ENCODE measurements at places on chromosomes 16 and 17.

GRCh38 chr16:88892065-88892464 lies 25.6 kb upstream of the PABPN1L start:
- no peak for DNase-seq

- no peak for DNase-seq
Observed at GRCh38 chr16:49477250-49477895, 103.8 kb downstream of the C16orf78 start.

DNA sequence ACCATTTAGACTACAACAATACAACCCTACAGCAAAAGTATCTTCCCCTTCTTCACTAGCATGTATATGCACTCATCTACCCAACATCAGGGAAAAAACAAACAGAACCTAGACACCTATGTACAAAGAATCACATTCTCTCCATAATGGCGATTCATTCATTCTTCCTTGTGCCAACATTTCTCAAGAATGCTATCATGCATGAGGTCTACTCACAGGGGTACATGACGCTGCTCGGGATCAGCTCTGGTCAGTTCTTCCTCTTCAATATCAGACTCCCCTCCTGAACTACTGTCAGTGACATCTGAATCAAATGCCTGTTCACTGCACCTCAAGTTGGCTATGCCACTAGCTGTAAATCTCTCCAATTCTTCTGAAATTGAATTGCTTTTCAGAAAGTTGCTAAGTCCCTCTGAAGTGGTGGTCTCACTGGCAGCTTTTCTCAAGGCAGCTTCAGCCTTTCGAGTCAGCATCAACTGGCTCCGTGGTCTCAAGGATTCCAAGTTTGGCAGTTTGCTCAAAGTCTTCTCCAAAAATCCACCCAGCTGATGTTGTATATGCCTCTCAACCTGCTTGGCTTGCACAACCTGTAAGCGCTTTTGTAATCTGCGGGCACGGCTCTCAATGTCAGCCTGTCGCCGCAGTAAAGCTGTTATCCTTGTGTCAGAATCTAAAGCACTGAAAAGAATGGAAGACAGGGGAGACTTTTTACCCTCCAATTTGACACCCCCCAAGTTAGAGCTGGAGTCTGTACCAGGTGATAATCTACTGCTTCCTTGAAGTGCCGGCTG lies 22.4 kb downstream of the KANSL1 start:
- no peak for DNase-seq

- peak; percentile 8 for DNase-seq
Observed at GRCh38 chr16:57299009-57299718, 14.7 kb upstream of the PLLP start.

- no peak for DNase-seq
Observed at GRCh38 chr16:4115209-4115948, 863 bp downstream of the ADCY9 start.

GRCh38 chr17:3882276-3882675 lies 10.6 kb downstream of the CAMKK1 start:
- DNase-seq = no peak

- no peak for DNase-seq
Observed at GRCh38 chr17:33981711-33982601, 273.1 kb upstream of the CCL2 start.

DNA sequence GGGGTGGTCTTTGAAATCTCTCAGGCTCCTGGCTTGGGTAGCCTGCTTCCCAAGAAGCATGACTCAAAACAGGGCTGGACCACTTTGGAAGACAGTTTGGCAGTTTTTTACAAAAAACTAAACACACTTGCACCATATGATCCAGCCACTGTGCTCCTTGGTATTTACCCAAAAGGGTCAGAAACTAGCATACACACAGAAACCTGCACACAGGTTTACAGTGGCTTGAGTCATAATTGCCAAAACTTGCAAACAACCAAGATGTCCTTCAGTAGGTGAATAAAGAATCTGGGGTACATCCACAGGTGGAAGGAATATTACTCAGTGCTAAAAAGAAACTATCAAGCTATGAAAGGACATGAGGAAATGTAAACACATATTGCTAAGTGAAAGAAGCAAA lies 323.2 kb upstream of the CDH5 start:
- DNase-seq = no peak

DNA sequence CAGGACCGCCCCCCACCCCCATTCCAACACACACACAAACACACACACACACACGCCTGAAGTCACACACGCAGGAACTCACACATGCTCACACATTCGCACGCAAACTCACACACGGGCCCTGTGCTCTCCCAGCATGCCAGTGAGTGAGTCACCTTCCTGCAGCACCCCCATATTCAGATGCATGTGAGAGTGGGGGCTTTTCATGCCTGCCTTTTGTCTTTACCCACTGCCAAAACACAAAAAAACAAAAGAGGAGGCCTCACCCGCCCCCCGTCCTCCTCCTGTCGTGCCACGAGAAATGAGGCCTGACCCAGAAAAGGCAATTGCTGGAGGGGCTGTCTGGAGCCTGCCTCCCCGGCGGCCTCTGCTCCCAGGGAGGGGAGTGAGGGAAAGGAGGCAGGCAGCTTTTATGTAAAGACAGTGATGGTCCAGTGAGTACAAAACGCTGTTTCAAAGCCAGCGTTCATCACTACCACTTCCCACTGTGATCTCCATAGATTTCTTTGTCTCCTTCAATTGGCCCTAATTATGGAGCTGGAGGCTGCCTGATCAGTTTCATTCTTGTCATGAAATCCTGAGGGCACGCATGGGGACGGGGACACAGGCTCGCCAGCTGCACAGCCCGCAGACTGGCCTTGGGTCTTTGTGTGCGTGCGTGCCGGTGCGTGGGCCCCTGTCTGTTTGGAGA lies 29.5 kb upstream of the GSE1 start:
- DNase-seq = no peak

DNA sequence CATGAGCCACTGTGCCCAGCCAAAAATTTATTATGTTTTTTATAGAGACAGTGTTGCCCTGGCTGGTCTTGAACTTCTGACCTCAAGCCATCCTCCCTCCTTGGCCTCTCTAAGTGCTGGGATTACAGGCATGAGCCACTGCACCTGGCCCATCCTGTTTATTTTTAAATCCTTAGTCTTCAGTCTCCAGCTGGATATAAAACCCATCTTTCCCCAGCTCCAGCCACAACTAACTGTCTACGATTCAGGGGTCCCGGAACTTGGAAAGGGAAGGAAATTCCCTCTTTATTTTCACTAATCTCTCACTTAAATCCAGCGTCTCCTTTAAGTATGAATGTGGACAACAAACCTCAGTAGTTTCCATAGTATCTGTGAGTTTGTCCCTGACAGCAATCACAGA lies 62.2 kb downstream of the IQCK start:
- DNase-seq = no peak

DNA sequence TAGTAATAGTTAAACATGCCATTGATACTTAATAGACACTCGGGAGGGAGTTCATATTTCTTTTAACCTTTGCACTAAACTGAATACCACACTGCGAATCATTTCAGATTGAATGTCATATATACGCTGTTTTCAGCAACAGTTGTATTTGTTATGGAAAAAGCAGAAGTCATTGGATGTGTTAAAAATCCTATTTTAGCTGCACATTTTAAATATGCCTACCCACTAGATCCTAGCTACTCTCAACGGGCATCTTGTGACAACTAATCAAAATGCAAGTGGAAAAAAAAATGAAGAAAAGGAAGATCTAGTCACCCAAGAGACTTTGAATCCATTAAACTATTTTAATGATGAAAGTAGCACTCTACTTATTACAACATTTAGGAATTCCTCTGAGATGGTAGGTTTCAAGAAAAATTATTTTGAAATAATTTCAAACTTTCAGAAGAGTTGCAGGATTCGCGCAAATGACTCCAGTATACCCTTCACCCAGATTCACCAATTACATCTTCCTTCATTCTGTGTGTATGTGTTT lies 51.4 kb upstream of the MNT start:
- DNase-seq = no peak

GRCh38 chr16:19288872-19289799 lies 3.6 kb downstream of the CLEC19A start:
- DNase-seq = no peak

- no peak for DNase-seq
Observed at GRCh38 chr17:43719578-43719977, 39.0 kb downstream of the SOST start.

DNA sequence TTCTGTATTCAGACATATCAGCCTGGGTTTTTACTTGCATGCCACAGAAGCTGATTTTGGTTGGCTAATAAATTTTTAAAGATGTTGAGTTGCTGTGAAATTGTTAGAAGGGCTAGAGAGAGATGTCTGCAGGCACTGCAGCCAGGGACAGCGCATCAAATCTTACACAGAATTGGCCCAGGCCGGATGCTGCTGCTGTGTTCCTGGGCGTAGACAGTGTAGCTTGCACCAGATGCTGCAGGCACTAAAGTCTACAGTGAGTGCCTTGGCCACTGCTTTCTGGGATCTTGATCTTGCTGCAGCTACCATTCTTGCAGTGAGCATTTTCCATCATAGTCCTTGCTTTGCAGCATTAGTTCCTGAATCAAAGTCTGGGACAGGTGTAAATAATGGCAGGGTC lies 169.9 kb downstream of the SPECC1 start:
- no peak for DNase-seq

- no peak for DNase-seq
Observed at GRCh38 chr17:78497115-78497540, 80.1 kb downstream of the DNAH17 start.

DNA sequence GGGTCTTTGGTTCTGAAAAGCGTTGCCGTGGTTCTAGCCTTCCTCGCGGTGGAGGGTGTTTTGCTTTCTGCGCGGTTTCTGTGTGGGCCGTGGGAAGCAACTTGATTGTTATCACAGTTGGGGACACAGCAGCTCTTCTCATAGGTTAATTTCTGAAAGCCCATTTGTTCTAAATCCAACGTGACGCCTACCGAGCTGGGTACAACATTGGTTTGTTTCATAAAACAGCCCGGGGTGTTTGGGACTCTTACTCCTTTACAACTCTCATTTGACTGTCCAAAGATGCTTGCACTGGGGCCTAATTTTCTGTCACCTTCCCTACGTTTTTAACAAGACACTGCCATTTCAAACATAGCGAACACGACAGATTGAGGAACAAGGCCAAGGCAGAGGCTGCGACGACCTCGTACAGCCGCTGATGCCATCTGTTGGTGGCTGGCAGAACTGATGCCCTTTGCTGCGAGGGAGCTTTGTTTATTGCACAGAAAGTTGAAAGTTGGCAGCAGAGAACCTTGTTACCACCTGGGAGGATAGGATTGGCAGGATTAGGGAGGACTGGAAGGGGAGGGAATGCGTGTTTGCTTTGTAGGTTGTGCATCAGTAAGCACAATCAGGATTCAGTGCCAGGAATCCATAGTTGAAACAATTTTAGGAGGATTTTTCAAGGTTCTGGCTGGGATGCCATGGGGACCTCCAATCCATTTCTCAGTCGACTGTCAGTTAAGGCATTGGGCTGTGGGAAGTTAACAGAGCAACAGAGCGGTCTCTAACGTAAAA lies 98.3 kb downstream of the PITPNC1 start:
- peak; percentile 71 for DNase-seq

GRCh38 chr16:11263737-11264136 lies 5.4 kb downstream of the TNP2 start:
- no peak for DNase-seq

DNA sequence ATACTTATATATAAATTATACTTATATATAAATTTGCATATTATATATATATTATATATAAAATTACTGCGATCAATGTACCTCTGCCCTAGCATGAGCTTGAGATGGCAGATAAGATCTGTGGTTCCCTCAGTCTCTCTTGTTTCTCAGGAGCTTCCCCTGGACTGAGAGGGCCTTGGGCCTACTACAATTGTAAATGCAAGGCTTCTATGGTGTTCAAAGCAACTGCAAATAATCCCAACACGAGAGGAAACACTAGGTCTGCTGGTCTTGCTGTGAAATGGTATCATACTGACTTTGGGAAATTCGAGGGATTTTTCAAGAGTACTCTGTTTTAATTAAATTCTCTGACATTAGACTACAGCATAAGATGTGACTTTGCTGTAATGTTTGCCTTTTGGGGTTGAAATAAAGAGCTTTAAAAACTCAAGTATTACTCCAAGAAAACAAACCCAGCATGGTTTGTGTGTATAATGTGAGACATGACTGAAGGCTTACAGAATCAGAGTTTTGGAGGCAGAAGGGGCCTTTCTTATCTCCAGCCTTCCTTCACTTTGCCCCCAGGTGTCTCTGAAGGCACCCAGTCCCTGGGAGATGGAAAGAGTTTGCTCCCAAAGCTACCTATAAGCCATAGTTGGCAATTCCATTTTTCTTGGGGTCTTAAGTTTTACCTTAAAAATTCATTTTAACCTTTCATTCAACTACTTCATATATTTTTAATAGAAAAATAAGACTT lies 24.2 kb downstream of the ACSM1 start:
- DNase-seq = no peak

GRCh38 chr17:76685846-76686245 lies 24.9 kb downstream of the MXRA7 start:
- DNase-seq = no peak

GRCh38 chr16:87780385-87780989 lies 14.7 kb upstream of the KLHDC4 start:
- DNase-seq = no peak

DNA sequence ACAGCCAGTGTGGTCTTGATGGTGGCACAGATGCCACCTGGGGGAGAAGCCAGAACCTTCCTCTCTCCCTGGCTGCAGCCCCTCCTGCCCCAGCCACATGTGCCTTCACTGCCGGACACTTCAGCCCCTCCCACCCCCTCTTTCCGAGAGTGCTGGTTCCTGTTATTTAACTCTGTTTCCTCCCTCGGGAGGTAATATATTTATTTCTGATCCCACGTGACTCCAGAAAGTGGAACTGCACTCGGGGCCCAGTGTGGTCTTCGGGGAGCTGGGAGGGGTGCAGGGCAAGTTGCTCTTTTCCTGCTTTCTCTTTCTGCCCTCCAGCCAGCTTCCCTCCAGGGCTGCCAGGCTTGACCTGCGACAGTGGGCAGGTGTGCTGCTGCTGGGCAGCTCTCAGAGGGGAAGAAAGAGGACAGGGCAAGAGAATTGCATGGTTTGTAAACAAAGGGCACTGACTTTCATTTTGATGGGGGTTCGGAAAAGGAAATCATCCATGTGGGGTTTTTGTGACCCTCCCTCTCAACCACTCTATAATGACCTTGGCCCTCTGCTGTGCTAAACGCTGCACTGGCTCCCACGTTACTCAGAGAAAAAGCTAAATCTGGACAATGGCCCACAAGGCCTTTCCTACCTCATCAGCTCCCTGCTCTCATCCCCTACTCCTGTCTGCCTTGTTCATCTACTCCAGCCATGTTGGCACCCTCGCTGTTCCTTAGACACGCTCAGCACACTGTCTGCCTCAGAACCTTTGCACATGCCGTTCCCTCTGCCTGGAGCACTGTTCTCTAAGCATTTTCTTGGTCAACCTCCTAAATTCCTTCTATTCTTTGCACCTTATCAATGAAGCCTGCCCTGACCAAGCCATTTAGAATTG lies 8.2 kb upstream of the CIITA start:
- no peak for DNase-seq

GRCh38 chr16:87939562-87940423 lies 3.5 kb upstream of the CA5A start:
- no peak for DNase-seq
